ENCODE measurements at places on chromosomes 16 and 17.

DNA sequence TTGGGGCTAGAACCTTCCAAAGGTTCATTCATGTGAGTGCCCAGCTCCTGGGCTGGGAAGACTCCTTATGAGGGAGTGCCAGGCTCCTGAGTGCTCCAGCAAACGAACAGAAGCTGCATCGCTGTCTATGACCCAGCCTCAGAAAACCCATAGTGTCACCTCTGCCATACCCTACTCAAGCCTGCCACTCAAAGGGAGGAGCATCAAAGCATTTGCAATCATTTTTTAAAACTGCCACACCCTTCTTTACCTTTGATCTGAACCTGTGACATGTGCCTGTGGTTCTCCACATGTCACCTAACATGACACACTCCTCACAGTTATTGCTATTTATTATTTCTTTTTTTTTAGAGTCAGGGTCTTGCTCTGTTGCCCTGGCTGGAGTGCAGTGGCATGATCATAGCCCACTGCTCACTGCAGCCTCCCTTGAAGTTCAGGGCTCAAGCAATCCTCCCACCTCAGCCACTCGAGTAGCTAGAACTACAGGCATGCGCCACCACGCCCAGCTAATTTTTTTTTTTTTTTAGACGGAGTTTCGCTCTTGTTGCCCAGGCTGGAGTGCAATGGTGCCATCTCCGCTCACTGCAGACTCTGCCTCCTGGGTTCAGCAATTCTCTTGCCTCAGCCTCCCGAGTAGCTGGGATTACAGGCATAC is 7.3 kb upstream of the KDM8 start:
- peak; percentile 58 for DNase-seq

- no peak for DNase-seq
Observed at GRCh38 chr16:5073279-5073629, 1.6 kb downstream of the ALG1 start.

- DNase-seq = no peak
Observed at GRCh38 chr16:29760567-29761279, 14.9 kb upstream of the C16orf54 start.

GRCh38 chr17:1789936-1790335 is 28.1 kb downstream of the SERPINF1 start:
- no peak for DNase-seq

DNA sequence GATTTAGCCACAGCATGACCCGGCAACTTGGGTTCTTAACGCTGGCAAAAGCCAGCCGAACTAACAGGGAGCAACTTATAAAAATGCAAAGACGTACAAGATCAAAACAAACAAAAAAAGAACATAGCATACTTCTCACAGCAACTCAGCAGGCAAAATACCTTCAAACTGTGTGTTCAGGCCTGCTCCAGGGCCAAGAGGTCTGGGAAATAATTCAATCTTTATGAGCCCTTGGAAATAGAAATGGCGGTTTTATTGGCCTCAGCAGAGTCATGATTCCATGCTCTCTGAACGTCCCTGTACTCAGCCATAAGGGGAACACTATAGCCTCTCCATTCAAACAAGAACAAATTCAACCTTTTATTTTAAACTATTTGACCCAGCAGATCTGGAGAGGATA is 101.3 kb upstream of the C17orf78 start:
- DNase-seq = no peak

DNA sequence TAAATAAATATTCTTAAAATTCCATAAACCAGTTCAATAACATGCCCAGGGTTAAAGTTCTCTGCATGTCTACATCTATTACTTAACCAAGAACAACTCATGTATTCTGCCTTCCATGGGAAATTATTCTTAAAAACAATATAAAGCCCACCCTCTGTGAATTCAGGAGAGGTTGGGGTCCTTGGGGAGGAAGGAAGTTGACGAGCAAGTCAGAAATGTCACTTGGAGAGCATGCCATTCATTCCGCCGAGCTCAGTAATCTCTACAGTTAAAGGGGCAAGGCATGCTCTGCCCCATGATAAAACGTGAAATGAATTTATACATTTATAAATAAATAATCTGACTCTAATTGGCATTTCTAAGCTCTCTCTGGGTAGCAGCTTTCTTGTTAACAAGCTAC is 405.1 kb downstream of the TOX3 start:
- DNase-seq = no peak

- no peak for DNase-seq
Observed at GRCh38 chr16:78240459-78241222, 141.2 kb downstream of the WWOX start.

- no peak for DNase-seq
Observed at GRCh38 chr17:57471868-57472368, 215.6 kb downstream of the MSI2 start.

DNA sequence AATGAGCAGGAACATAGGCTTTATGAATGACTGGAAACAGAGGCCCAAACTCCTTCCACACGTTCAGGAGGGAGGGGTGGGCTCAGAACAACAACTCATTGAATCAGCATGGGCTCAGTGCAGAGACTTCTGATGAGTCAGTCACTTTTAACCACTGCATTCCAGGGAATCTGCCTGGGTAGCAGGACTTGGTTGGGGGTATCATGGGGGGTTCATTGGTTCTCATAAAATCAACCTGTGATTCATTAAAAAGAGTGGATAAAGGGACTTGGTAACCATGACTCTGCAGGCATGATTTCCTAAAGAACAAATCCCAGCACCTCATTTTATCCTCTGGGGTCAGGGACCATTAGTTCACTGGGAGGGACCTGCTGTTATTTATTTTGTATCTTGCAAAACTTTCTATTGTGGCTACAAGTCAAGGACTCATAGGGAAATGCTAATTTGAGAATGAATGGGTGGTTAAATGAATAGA is 13.8 kb downstream of the ITGB3 start:
- no peak for DNase-seq
